ENCODE measurements at places on chromosomes 13 and 19. TPM values are rescaled to one million over a fixed set of nuclear protein-coding genes. Genes with fewer than 3 reads are reported as not detected.
A peak's percentile ranks its signal among the peaks of the same experiment; 100 is the strongest.

DNA sequence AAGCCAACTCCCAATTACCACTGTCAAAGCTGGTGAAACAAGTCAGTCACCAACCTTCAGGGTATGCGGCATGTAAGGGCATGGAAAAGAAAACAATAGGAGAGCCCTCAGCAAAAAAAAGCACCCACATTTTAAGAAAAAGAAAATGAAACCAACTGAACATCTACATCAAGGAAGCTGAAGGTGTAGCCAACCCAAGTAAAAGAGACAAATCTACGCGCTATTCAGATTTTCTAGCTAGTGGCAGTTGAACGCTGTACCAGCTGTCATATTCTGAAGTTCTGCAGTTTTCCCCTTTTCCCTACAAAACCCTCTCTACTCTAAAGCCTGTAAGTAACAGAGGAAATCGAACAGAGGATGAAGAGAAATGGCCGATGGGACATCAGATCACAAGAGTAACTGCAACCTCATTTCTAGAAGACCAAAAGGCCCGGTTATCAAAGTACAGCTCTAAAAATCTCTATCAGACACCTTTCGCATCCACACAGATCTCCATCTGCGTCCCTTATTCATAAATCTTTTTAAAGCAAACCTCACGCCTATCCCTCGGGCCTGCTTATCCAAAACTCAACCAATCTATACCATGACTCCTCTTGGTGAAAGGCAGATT is 1.4 kb downstream of the MYCBP2 start:
- H3K4me3 ChIP-seq: peak overlapping the region; percentile 89
- peak overlapping the region; percentile 97 for H3K27ac ChIP-seq
- H3K36me3 ChIP-seq: no peaks in the 10 kb centered on the region
- no peaks in the 10 kb centered on the region for H3K27me3 ChIP-seq
- no peak for DNase-seq

- peak overlapping the region; percentile 66 for H3K4me3 ChIP-seq
- H3K27me3 ChIP-seq: no peaks in the 10 kb centered on the region
- DNase-seq: peak; percentile 87
- no peaks in the 10 kb centered on the region for H3K36me3 ChIP-seq
- H3K4me1 ChIP-seq: peaks cover 42% of the 10 kb centered on the region
- H3K27ac ChIP-seq: peak overlapping the region; percentile 57
These were observed 373 bp downstream of the TNFAIP8L1 start for GRCh38 chr19:4639531-4640246.

The ZSWIM4 gene
- 7.3 TPM for total RNA-seq

DNA sequence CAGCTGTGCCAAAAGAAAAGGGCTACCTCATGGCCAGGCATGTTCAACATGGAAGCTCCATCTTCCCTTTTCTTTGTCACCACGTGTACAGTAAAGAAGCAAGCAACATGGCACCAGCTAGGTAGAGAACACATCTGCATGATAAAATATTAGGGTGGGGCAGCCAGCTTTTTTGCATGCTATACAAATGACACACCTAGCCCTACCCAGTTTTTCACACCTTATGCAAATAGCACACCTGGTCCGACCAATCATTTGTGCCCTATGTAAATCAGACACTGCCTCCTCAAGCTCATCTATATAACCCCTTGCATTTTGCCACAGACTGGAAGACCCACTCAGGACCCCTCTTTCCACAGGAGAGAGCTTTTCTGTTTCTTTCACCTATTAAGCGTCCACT is 85.5 kb downstream of the STOML3 start:
- H3K27ac ChIP-seq: no peak overlapping the region
- H3K27me3 ChIP-seq: no peaks in the 10 kb centered on the region
- no peak for DNase-seq
- no peak overlapping the region for H3K4me3 ChIP-seq
- no peaks in the 10 kb centered on the region for H3K4me1 ChIP-seq
- H3K36me3 ChIP-seq: no peaks in the 10 kb centered on the region

DNA sequence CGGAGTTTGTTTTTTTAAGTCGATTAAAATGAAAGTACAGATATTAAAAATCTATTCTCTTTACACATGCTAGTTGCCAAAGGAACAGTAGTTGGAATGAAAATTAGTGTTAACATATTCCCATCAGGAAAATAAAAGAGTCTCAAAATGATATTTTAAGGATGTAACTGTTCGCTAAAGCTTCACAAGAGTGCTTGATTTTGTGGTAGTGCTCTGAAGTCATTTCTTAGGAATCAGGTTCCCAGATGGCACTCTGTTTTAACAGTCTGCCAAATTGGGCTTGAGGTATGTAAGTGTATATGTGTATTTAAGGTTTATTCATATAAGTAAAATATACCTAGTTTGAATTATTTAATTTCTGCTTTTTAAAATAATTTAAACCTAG is 128.8 kb downstream of the LMO7 start:
- DNase-seq: no peak
- no peaks in the 10 kb centered on the region for H3K27me3 ChIP-seq
- H3K27ac ChIP-seq: no peak overlapping the region
- no peaks in the 10 kb centered on the region for H3K36me3 ChIP-seq
- H3K4me1 ChIP-seq: peaks cover 2% of the 10 kb centered on the region

GRCh38 chr19:45994998-45995714 is at the start of gene CCDC61:
Gene CCDC61 (plus strand): TSS chr19:45995467. CDS start chr19:46003019, 7,552 bp downstream.
- peaks cover 15% of the 10 kb centered on the region for H3K4me1 ChIP-seq
- H3K4me3 ChIP-seq: peak within 1 kb of the TSS; percentile 80
- no peaks in the 10 kb centered on the region for H3K36me3 ChIP-seq
- H3K27ac ChIP-seq: peak within 1 kb of the TSS; percentile 83

- no peak overlapping the region for H3K27ac ChIP-seq
- H3K4me1 ChIP-seq: no peaks in the 10 kb centered on the region
- DNase-seq: no peak
- no peaks in the 10 kb centered on the region for H3K27me3 ChIP-seq
- H3K36me3 ChIP-seq: no peaks in the 10 kb centered on the region
These were observed 50.4 kb downstream of the GPR12 start for GRCh38 chr13:26710166-26710565.

DNA sequence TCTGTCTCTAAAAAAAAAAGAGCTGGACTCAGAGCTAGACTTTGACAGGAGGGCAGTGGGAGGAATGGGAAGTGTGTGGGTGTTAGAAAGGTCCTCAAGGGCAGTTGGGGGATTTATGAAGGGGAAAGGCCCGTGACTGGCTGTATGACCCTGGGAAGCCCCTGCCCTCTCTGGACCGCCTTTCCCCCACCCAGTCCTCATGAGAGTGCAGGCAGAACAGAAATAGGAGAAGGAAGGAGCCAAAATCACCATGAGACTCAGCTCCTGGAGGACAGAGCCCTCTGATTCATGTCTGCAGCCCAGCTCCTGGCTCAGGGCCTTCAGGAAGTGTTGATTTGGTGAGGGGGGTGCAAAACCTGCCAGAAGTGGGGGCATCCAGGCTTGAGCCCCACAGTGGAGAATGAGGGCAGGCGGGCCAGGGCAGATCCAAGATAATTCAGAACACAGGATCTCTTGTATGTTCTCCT is 8.7 kb upstream of the SMG9 start:
- peaks cover 5% of the 10 kb centered on the region for H3K4me1 ChIP-seq
- no peaks in the 10 kb centered on the region for H3K27me3 ChIP-seq
- no peak for DNase-seq
- H3K36me3 ChIP-seq: no peaks in the 10 kb centered on the region
- H3K27ac ChIP-seq: peak overlapping the region; percentile 26

The ZNF441 gene
- total RNA-seq: 6.4 TPM

DNA sequence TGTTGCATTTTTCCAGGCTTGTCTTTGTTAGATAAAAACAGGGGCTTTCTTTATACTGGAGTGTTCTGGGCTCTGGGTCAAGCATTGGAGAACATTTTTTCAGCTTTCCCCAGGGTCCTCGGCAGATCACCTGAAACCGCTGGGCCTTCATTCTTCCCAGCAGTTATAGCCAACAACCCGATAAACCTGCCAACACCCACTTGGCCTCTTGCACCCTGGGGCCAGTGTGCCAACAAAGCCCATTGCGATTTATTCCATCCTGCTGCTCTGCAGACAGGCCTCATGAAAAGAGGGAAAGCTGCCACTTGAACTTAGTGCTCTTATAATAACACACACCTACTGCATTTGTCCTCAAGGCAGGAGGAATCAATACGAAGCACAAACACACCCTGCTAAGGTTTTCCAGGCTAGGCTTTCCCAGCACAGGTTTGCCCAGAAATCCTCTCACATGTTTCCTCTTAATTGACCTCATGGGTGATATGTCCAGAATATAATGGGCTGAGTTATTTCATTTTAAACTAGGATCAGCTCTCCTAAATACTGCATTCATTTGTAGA is 669.3 kb downstream of the LIG4 start:
- DNase-seq: no peak
- H3K27ac ChIP-seq: no peak overlapping the region
